ENCODE measurements at places on chromosomes 13 and 19. TPM values are rescaled to one million over a fixed set of nuclear protein-coding genes. Genes with fewer than 3 reads are reported as not detected.

Gene CKM
- total RNA-seq: 39.0 TPM

- no peak for DNase-seq
These were observed 1435.2 kb downstream of the UQCRFS1 start for GRCh38 chr19:27777726-27778125.

Gene PROSER3
- 6.8 TPM for total RNA-seq

Gene KLC3
- total RNA-seq: 0.16 TPM

Gene MAP3K10
- 4.1 TPM for total RNA-seq

Gene TUBB4A
- total RNA-seq: 2.5 TPM

- no peak for DNase-seq
These were observed 105.9 kb downstream of the AKAP11 start for GRCh38 chr13:42377640-42378382.

DNA sequence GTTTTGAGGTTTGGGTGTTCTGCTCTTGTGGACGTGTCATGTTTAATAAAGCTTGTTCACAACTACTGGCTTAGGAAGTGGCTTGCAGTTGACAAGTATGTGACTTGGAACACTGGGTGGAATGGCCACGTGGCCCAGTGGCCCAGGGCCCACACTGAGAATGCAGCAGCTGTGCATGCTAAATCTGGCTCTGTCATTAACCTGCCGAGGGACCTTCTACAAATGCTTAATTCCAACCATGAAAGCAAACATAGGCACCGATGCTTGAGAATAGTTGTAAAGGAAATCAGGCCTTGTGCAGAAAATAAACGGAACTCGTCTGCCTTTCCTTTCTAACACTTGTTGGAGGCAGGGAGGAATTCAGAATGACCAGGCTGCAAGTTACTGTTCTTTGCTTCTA is 11.6 kb upstream of the CLDN10 start:
- DNase-seq: no peak

DNA sequence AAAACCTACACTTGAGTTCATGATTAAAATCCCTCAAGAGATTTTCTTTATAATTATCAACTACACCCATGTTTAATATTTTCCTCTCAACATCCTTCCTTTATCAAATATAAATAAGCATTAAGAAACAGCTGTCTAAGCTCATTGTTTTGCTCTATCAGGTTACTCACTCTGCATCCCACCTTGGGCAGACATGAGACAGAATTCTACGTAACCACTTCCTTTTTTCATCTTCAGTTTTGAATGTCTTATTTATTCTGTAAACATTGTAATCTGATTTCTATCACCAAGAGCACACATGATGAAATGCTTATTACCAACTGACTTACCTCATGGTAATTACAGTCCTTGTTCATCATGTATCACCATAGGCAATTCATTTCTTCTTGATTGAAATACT is 1256.6 kb upstream of the ATXN8OS start:
- no peak for DNase-seq

Gene SGCG
- total RNA-seq: 19.7 TPM

Gene FPR3
- 1.0 TPM for total RNA-seq

Gene FREM2
- 21.5 TPM for total RNA-seq

Gene ZNF681
- 9.7 TPM for total RNA-seq

DNA sequence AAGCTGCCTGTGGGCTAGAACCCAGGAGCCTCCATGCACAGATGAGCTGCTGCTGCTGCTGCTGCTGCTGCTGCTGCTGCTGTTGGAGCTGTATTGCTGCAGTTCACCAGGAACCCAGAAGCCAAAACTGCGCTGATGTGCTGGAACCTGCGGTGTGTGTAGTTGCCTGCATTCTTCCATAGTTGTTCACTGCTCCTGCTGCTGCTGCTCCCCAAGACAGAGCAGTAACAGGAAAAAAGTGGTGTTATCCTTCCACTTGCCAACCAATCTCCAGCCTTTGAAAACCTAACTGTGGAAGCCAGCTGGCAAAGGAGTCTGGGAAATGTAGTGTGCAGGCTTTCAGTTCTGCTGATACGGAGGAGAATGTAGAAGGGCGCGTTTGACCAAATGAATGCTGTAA is 37.9 kb downstream of the ARHGAP35 start:
- DNase-seq: no peak

GRCh38 chr19:10478903-10479384 is 24.2 kb downstream of the KEAP1 start:
- DNase-seq: peak; percentile 62

GRCh38 chr19:23394511-23394910 is 760 bp downstream of the ZNF91 start:
- DNase-seq: no peak

- no peak for DNase-seq
These were observed 5.0 kb upstream of the EID2 start for GRCh38 chr19:39544911-39545310.

DNA sequence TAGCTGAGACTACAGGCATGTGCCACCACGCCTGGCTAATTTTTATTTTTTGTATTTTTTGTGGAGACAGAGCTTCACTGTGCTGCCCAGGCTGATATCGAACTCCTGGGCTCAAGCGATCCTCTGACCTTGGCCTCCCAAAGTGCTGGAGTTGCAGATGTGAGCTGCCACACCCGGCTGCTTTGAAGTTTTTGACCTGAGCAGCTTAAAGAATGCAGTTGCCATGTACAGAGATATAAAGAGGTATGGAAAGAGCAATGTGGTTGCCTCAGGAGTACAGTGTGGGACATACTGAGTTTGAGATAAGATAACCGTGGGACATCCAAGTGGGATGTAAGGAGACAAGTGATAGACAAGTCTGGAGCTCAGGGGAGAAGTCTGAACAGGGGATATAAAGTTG is 82.7 kb upstream of the LSM14A start:
- no peak for DNase-seq

DNA sequence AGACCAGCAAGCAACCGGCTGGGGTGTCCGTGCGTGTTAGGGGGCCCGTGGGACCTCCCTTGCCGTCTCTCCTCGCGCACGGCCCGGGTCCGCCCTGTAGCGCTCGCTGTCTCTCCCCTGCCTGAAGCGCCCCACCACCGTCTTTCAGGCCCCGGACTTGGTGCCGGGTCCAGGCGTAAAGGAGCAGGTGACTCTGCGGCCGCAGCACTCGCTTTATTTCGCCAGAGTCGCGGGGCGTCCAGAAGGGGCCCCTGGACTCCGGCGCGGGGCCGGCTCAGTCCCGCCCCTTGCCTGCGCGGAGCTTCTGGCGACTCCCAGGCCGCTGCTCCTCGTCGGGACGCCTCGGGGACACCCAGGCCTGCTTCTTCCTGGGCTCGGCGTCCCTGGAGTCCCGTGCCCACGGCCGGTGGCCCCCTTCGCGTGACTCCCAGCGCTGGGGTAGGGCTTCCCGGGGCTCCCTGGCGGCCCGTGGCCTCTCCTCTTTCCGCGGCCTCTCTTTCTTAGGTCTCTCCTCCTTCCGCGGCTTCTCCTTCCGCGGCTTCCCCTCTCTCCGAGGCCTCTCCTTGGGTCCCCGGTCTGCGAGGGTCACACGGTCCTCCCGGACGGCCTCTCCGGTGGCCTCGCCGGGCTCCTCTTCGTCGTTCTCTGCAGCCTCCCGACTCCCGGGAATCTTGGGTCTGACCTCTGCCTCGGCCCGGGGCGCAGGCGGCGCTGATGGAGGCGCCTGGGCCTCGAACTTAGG is 3.1 kb downstream of the AMH start:
- no peak for DNase-seq

GRCh38 chr19:29671393-29672160 is 6.3 kb downstream of the PLEKHF1 start:
- no peak for DNase-seq

Gene ZNF536
- 34.4 TPM for total RNA-seq

DNA sequence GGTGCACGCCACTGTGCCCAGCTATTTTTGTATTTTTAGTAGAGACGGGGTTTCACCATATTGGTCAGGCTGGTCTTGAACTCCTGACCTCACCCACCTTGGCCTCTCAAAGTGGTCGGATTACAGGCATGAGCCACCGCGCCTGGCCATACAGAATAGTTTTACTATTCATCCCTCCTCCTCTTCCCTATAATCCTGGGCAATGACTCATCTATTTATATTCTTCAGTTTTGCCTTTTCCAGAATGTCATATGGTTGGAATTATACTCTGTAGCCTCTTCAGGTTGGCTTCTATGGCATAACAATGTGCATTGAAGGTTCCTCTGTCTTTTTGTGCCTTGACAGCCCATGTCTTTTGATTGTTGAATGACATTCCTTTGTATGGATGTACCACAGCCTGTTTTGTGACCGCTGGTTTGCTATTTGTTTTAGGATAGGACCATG is 22.2 kb upstream of the LRP3 start:
- DNase-seq: no peak

- DNase-seq: no peak
These were observed 9.7 kb upstream of the ATP1A3 start for GRCh38 chr19:42003506-42004294.

DNA sequence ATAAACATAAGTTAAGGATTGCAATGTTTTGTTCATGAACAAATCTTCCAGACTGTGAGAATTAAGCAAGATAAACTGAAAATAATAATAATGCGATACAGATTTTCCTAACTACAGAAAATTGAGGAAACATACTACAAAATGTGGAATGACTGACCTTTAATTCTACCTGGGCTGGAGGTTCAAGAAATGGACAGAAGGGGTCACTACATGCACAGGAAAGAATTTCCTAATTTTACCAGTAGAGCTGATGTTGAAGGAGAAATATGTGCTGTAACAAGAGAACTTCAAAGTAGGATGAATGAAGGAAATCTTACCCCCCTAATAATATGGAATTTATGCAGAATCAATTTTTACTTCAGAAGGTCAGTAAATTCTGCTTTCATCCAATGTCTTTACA is 62.3 kb downstream of the ZNF627 start:
- no peak for DNase-seq

- no peak for DNase-seq
These were observed 29.0 kb downstream of the ZNF730 start for GRCh38 chr19:23145617-23146415.

- no peak for DNase-seq
These were observed 2.0 kb downstream of the GPR108 start for GRCh38 chr19:6735181-6735911.

DNA sequence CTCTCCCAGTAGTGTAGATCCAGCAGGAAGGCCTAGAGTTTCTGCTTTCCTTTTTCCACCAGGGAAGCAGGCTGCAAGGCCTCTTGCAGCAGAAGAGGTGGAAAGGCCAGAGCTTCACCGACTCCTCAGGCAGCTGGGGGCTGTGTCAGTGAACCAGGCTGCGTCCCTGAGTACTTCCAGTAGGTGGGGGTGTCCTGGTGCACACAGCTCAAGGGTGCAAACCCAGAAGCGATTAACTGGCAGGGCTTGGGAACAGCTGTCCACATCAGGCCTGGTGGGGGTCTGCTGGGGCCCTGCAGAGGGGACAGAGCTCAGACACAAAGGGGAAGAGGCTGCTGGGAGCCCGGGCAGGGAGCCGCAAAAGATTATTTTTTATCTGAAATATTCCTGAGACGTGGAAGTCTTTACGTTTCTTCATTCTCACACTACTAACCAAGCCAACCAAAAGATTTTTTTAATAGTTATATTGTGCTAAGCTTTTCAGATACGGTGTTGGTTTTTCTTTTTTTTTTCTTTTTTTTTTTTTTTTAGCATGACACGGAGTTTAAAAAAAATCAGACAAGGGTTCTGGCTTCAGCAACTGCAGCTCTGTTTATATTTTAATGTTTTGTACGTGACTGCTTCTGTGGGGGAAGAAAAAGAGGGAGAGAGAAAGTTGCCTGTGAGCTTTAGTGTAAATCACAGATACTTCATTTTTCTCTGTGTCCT is 11.0 kb downstream of the TSHZ3 start:
- DNase-seq: no peak

DNA sequence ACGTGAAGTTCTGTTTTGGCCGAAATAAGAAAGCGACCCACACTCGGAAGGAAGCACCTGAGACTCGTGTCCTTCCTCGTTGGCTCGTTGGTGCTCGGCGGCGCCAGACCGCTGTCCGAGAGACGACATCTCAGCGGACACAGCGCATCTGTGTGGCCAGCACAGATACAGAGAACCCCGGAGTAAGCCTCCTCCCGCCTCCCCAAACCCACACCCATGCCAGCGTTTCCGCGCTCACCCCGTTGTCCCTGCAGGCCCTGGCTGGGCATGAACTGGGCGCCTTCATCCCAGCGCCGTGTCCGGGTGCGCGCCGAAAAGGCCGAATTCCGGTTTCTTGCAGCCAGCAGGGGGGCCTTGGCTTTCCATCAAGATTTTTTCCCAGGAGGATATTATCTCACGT is 127.6 kb downstream of the SOX1 start:
- DNase-seq: no peak

DNA sequence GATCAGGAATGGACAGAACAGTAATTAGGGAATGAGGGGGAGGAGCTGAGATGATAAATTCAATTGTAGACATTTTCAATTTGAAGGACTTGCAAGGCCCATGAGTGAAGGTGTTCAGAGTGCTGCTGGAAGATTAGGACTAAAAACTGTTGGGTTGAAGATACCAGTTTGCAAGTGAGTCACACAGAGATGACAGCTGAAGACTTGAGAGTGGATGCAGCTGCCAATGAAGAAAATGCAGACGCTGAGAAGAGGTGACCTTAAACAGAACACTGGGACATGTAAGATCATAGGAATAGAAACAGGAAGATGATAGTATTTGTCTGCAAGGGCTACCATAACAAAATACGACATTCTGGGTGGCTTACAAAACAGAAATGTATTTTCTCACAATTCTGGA is 1716.5 kb upstream of the SLC10A2 start:
- no peak for DNase-seq

DNA sequence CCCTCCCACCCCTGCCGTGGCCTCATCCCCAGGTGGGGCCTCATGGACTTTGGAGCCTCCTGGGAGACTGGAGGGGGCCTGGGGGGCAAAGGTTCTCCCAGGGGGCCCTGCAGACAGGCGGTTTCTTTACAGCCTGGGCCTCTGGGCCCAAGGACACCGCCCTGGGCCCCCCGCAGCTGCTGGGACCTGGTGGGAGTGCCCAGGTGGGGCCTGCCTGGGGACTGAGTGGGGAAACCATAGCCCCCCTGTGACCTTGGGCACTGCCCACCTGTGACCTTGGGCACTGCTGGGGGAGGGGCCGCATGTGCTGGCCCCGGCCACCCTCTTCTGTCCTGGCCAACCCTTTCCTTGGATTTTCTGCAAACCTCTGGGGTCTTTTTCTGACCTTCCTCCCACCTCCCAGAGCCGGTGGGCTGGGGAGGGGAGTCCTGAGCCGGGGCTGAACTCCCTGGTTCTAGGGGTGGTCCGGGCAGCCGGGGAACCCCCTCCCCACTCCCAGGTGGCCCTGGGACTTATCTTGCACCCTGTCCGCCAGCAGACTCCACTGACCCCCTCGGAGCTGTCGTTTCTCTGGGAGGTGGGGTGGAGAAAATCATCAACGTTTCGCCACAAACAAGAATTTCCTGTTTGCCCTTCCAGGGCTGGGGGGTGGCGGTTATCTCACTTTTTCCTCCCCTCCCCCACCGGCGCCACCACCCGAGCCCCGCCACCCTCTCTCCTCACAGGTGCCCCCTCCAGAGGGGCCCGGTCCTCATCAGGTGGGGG is 27.0 kb downstream of the ARID3A start:
- DNase-seq: no peak

Gene SLC25A41
- total RNA-seq: not detected

DNA sequence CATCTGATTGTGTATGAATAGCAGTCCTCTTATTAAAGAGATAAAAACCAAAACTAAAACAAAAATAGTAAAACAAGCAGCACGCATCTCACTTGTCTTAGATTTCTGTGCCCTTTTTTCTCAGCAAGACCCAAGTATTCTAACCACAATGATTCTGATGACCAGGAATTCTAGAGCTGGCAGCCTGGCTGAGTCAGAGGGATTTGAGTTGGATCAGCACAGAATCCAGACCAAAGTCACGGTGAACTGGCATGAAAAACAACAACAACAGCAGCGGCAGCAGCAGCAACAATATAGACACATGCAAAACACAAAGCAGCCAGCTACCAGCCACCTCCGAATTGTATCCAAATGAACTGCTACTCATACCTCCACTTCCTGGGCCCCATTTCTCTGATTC is 360.5 kb downstream of the KCNRG start:
- no peak for DNase-seq

GRCh38 chr19:2171349-2172145 is 7.8 kb downstream of the DOT1L start:
- DNase-seq: no peak
